ENCODE measurements at places on chromosomes 7 and 10.

DNA sequence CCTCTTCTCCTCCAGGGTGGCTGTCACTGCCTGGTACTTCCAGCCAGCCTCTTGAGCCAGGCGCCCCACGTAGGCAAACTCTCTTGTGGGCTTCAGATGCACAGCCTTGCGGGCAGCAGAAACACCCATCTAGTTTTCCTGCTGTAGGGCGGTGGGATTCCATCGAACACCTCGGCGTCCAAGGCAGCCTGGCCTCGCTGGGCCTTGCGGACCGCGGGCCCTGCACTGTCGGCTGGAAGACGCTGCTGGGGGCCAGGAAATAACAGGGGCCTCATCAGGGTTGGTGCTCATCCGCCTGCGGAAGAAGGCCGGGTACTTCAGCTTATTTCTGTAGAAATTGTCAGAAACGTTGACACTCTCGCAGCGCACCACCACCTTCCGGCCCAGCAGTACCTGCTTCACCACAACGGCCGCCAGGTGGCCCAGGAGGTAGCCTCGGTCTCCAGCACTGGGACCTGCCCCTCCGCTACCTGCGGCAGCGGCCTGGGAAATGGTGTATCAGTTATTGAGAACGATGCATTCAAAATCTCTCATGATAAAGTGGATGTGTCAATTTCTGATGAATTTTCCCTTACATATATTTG lies 61.1 kb downstream of the WDFY4 start:
- DNase-seq, result no peak

GRCh38 chr10:4181621-4182049 lies 396.6 kb upstream of the KLF6 start:
- DNase-seq, result no peak

GRCh38 chr10:58237014-58237834 lies 30.5 kb downstream of the IPMK start:
- DNase-seq, result no peak

DNA sequence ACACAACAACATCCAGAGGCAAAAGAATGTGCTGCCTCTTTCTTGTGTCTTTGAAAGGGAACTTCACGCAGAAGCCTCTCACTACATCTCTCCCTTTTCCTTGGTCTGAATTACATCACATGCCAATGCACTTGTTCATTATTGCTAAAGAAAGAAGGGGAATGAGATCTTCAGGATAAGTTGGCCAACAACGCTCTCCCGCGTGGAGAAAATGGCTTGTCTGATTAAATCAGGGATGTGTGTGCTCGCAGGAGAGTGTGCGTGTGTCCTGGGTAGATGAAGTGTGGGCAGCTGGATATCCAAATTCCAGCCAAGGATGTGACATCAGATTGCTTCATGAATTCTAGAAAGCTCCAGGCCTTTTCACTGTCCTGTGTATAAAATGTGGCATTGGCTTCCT lies 541.6 kb upstream of the FZD8 start:
- DNase-seq, result no peak

DNA sequence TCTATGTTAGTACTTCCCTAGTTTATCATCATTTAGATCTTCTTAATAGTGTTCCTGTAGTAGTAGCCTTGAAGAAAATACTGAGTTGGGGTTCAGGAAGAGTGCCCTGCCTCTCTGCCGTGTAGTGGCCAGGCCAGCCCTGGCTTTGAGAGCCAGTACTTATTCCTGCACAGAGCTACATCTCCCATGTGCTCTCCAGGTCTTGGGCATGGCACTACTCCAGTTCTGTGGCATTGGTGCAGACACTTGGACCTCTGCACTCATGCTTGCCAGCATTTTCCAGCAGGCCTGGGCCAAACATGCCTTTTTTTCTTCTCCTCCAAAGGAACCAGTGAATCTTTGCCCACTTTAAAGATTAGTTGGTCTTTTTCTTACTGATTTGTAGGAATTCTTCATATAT lies 5.3 kb downstream of the GNG11 start:
- no peak for DNase-seq

- DNase-seq, result peak; percentile 43
Observed at GRCh38 chr7:108094933-108095710, 35.0 kb downstream of the LAMB4 start.

DNA sequence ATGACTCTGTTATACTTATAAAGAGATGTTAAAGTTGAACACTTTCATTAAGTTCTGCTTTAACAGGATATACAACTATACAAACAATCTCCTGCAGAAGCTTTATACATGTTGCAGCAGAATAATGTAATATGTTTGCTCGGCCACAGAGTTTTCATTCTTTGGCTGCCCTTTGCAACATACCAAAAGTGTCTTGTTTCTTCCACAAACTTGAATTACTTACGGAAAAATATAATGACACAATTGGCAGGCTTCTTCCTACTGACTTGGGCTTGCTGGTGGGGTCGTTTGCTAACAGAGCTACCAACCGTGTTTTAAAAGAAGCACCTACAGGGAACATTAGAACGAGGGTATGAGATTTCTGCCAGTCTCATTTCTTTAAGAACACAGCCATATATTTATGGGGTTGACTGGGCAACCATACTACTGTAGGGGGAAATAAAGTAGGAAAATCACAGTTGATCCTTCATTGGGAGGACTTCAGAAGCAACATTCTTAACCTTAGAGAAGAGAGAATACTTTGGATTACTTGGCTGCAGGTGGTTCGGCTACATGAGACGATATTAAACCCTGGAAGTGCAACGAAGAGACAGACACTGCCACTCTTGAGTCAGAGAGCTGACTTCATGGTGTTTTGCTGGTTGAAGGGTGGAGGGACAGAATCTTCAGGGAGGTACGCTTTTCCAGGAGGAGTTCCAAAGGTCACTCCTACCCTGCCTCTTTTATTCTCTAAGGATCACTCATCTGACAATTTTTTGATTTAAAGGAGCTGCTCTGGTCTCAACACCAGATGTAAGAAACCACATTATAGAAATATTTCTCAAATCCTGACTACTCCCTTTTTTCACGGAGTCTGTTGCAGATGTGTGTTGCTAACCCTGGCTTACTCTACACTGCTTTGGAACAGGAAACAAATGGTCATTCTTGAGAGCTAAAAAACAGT lies 123.9 kb downstream of the SEMA3C start:
- no peak for DNase-seq

GRCh38 chr10:102542800-102543418 lies 39.1 kb downstream of the SUFU start:
- DNase-seq, result no peak

DNA sequence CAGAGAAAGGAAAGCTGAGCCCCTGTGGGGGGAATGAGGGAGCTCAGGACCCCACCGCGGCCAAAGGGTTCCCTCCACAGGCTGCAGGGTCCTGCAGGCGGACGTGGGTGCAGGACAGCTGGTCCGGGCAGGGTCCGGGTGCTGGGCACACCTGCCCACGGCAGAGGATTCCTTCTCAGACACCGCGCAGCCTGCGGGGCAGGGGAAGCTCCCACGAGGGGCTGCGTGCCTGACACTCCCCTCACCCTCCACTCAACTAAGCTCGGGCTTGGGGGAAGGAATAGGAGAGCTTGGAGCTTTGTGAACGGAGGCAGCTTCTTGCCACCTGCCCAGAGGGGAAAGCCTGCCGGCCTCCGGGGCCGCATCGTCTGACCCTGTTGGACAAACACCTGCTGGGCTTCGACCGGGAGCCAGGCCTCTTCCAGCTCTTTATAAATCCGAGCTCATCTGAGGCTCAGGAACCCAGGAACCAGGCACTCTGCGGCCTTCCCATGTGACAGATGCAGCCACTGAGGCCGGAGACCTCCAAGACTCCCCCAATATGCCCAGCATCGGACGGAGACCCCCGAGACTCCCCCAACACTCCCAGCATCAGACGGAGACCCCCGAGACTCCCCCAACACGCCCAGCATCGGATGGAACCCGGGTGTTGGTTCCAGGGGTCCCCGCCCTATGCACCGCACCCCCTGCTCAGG lies 97.3 kb downstream of the PDGFA start:
- DNase-seq, result no peak

- no peak for DNase-seq
Observed at GRCh38 chr10:15344876-15345285, 26.2 kb downstream of the FAM171A1 start.

GRCh38 chr10:77099136-77099535 lies 538.5 kb downstream of the KCNMA1 start:
- no peak for DNase-seq

DNA sequence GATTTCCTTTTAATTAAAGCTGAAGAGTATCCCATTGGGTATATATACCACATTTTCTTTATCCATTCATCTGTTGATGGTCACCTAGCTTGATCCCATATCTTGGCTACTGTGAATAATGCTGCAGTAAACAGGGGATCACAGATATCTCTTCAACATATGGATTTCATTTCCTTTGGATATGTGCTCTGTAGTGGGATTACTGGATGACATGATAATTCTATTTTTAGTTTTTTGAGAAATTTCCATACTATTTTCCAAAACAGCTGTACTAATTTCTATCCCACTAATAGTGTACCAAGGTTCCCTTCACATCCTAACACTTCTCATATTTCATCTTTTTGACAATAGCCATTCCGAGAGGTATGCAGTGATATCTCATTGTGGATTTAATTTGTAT lies 48.8 kb upstream of the PRPS1L1 start:
- DNase-seq, result no peak

DNA sequence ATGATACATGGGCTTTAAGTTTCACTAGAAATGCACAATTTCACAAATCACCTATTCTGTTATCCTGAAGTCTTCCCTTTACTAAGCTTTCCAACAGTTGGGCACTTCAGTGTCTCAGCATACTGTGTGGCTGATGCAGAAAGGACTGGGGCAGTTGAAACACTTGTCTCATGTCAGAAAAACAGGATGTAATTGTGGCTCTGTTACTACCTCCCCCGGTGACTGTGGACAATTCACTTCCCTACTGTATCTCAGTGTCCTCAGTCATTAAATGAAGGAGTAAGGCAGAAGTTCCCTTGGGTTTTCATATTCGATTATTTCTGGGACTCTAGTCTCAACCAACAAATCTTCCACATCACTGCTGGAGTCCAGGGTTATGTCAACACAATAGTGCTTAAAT lies 17.9 kb downstream of the ANKRD22 start:
- DNase-seq, result no peak

DNA sequence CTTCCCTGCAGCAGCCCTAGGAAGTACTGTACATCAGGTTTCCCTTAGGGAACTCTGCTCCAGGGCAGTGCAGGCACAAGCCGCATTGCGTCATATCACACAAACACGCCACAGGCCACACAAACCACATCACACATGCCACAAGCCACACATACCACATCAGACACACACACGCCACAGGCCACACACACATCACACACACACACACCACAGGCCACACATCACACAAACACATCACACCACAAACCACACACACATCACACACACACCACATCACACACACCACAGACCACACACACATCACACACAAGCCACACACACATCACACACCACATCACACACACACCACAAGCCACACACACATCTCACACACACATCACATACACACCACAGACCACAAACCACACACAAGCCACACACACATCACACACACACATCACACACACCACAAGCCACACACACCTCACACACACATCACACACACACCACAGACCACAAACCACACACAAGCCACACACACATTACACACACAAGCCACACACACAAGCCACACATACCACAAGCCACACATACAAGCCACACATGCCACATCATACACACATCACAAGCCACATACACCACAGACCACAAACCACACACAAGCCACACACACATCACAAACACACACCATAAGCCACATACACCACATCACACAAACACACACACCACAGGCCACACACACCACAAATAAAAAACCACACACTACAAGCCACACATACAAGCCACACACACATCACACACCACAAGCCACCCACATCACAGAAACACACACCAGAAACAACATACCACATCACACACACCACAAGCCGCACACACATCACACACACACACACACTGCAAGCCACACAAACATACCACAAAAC lies 53.4 kb downstream of the TMEM209 start:
- no peak for DNase-seq

- DNase-seq, result no peak
Observed at GRCh38 chr10:490891-491571, 198.4 kb downstream of the DIP2C start.

DNA sequence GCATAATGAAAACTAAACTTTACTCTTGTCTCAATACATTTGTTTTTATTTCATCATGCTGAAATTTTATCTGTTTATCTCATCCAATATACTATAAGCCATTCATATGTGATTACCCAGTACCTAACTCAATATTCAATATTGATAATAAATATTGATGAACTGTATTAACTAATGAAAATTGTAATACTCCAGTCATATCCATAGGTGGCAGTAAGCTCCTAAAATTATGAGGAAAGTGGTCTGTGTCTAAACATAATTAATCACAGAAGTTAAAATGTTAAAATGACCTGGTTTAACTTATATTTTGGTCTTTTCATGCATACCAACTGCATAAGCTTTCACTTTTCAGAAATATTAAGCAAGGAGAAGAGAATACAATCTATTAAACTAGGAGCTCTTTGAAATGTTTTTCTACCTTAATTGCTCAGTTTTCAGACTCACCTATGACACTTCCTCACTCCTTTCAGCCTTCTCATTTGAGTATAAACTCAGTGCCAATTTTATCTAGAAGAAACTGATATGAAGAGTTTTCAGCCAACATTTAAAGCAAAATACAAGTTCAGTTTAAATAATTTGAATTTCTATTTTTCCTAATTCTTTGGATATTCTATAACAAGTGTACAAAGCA lies 30.5 kb upstream of the VWDE start:
- no peak for DNase-seq

DNA sequence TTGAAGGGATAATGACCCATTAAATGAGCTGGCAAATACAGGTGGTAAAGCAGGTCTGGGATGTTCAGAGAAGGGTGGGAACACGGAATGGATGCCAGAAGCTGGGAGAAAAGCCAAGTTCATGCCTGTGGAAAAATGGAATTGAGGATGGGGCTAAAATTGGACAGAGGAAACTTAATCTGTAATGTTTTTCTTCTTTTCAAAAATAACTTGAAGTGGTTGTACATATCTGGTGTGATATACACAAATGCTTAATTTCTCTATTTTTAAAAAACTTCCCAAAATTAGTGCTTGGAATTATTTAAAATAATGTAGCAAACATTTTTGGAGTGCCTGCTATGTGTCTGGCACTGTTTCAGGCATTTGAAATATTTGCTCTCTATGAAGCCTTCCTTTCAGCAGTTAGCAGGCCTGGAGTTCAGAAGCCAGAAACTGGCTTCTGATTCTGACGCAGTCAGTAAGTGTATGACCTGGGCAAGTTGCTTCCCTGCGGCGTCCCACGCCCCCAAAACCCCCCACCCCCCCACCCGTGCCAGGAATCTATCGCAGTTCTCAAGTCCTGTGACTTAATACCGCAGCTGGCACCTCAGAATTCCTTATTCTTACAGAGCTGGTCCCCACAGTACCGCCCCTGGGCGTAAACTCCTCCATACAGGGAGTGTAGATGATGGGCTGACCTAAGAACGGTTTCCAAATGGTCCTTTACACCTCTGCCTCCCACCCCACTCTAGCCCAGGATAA lies 828 bp upstream of the MALSU1 start:
- no peak for DNase-seq

DNA sequence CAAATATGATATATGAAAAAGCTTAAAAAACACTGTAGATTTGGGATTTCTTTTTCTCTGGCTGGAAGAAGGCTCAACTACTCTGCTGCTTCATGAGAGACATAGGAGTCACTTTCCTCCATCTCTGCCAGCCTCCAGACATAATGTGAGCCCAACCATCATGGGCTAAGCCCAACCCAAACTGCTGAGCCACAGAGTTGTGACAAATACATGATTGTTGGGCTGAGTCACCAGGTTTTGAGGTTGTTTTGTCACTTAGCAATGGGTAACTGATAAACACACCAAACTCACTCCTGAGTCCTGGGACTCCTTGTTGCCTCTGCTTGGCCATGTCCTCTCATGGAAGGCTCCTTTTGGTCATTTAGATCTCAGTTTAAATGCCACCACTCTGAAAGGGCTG lies 381.8 kb upstream of the FZD8 start:
- DNase-seq, result no peak

All from NCI-H524 (cell line).